ENCODE measurements at places on chromosomes 7 and 10.

- no peak for DNase-seq
Measured at GRCh38 chr7:80208700-80209099, 74.1 kb downstream of the GNAI1 start.

DNA sequence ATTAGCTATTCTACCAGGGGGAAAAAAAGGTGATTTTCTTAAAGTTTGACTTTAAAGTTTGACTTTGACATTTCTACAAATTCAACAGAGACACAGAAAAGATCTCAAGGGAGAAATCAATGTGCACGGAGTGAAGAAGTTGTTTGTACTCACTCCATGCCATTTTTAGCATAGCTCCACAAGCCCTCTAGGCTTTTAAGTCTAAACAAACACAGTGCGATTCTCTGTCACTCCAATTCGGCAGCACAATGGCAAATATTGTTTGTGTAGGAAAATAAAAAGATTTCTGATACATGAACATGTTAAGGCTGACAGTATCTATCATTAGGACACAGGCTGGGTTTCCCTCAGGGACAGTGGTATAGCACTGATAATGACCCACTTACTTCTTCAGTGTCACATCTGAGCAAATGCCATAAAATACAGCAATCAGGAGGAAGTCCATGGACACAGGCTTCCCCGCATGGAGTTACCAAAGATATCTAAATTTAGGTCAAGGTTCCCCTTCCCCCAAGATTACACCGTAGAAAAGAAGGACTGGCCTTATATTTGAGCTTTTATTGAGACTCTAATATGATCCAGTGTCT lies 28.0 kb downstream of the GSAP start:
- DNase-seq = no peak

DNA sequence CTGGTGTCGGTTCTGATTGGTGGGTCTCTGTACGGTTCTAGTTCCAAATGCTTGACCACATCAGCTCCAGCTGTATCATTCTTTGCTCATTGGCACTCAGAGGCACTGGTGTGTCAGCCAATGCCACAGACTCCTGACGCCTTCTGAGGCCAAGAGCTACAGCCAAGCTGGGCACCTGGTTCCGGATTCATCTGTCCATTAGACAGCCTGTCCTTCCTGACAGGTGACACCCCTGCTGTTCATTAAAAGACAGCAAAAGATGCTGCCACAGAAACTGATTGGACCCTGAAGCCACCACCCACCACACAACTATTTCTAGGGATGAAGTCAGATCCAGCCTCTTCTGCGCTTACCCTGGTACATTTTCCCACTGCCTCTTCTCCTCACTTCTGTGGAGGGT lies 35.6 kb downstream of the COL13A1 start:
- DNase-seq = no peak

GRCh38 chr7:577741-578370 lies 58.2 kb upstream of the PDGFA start:
- no peak for DNase-seq

- DNase-seq = no peak
Measured at GRCh38 chr10:8454357-8454756, 399.9 kb downstream of the GATA3 start.

DNA sequence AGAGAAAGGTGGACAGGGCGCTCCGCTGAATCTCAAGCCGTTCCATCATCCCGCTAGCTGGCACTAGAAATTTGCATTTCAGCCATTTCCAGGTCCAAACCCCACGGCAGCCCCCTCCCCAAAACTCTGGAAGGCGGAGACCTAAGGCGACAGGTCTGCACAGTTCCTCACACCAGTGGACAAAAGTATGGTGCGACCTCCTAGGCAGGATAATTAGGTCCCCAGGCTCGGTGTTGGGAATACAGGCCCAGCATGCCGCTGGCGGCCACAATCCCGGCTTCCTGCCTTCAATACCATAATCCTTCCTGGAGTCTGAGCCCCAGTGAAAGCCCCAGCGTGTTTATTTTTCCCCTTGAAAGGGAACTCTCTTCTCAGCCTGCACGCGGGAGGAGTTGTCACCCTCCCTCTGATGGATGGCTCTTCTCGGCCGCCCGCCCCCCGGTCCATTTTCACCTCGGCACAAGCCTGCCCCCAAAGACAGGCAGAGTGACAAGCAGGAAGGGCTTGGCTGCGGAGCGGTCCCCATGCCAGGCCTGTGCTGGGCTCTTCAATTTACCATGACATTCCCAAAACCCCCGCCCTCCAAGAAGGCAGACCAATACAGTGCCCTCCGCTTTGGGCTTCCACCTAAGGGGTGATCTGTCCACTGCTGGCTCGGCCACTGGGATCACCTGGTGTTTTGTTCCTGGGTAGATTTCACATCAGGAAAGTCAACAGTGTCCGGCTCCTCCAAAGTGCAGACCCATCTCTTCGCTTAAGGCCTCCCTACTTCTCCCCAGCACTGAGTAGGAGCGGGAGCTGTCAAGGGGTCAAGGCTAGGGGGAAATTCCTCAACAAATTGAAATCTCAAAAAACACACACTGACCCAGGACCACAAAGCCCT lies 2.2 kb downstream of the FGFR2 start:
- no peak for DNase-seq

GRCh38 chr10:69043931-69044531 lies 43.9 kb upstream of the SRGN start:
- peak; percentile 79 for DNase-seq

DNA sequence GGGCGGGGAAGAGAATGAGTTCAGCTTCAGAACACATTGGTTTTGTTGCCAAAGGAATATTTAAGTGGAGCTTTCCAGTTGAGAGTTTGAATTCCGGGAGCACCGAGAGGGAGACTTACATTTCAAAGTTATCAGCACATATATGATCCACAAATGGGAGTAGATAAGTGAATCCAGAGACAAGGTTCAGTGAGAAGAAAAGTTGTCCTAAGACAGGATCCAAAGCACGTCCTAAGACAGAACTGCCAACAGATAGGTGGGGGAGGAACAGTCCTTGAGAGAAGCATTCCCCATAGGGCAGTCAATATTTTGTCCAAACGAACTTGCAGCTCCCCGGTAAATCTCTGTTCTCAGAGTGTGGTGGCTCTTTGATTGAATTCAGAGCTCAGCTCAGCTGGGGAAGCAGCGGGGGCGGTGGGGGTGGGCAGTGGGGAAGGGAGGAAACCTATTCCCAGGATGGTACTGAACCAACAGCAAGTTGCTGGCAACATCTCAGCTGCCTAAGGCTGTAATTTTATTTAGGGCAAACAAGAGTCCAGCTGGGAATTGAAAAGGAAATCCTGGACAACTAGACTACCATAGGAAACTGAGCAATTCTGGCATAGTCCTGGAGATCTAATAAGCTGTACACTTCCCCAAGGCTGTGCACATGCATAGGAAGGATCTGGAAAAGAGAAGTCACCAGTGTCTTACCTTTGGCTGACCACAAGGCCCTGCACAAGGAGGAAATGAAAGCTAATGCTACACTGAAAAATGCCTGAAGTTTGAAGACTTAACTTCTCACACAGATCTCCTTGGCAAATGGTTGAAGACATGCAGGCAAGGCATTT lies 94.2 kb upstream of the CXCL12 start:
- DNase-seq = no peak

DNA sequence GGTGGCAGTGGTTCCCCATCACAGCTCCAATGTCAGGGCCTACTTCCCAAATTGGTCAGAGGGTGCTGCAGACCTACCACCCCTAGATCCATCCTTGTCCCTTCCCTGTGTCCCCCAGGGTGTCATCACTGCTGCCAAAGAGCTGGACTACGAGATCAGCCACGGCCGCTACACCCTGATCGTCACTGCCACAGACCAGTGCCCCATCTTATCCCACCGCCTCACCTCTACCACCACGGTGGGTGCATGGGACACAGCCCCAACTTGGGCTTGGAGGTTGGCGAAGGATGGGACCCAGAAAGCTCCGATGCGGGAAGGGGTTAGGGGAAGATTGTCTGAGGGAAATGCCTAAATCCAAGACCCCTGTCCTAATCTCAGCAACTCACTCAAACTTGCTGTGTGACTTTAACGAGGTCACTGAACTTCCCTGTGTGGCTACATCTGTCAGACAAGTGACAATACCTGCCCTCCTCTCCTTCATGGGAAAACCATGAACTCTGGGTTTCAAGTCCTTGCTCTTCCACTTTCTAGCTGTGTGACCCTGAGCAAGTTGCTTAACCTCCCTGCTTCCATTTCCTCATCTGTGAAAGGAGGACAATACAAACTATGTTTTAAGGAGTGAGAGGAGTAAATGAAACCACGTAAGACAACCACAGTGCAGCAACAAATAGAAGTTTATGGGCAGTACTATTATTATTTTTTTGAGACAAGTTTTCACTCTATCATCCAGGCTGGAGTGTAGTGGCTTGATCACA lies 4.9 kb upstream of the VSIR start:
- DNase-seq = no peak

GRCh38 chr7:77910124-77910523 lies 111.6 kb downstream of the PHTF2 start:
- DNase-seq = no peak

DNA sequence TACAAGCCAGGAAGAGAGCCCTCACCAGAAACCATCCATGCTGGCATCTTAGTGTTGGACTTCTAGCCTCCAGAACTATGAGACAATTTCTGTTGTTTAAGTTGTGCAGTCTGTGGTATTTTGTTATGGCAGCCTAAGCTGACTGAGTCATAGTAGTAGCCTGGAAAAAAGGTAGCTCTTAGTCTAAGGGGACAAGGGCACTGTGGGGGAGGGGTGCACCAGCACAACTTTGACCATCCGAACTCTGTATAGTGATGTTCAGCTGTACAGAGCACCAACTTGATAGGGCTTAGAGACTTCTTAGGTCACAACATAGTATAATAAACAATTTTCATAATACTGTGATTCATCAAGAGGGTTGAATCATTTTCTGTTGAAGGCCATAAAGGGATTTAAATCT lies 14.3 kb downstream of the EIF4EBP2 start:
- DNase-seq = no peak
